ENCODE measurements at places on chromosomes 7 and 10. TPM values are rescaled to one million over a fixed set of nuclear protein-coding genes. Genes with fewer than 3 reads are reported as not detected.
A peak's percentile ranks its signal among the peaks of the same experiment; 100 is the strongest.

DNA sequence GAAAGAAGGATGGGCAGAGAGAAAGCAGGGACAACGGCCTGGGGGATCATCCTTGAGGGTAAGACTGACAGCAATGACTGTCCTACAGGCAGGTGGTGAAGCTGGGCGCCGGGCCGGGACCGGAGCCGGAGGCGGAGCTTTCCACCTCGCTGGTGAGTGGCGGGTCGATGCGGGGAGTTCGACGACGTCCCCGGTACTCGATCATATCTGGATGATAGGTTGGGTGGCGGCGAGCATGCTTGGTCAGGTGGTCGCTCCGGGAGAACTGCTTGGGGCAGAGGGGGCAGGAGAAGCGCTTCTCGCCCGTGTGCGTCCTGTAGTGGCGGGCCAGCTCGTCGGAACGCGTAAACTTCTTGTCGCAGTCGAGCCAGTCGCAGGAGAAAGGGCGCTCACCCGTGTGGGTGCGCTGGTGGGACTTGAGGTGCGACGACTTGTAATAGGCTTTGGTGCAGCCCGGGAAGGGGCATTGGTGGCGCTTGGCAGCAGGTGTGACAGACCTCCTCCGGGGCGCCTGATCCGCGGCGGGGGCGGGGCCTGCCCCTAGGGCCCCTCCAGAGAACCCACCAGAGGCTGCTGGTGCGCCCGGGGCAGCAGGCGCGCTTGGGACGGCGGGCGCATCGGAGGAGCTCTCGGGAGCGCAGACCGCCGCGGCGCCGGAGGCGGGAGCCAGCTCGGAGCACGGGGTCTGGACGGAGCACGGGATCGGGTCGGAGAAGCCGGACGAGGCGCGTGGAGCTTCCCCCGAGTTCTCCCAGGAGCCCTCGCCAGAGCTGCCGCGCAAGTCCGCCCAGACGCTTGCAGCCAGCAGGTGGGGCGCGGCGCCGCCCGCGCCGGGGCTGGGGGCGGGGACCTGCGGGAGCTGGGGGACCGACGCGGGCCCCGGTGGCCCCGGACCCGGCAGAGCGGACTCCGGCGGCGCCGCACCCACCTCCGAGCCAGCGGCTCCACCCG, 752 bp downstream of the KLF14 start:
- H3K4me1 ChIP-seq: no peaks in the 10 kb centered on the region
- peak overlapping the region; percentile 73 for H3K27ac ChIP-seq
- H3K27me3 ChIP-seq: peaks cover 12% of the 10 kb centered on the region

The AMPH gene
- total RNA-seq: 2.1 TPM

GRCh38 chr7:42319631-42320030, 82.6 kb upstream of the GLI3 start:
- H3K36me3 ChIP-seq: no peaks in the 10 kb centered on the region
- H3K27ac ChIP-seq: no peak overlapping the region
- no peak overlapping the region for H3K4me3 ChIP-seq
- H3K27me3 ChIP-seq: no peaks in the 10 kb centered on the region
- H3K4me1 ChIP-seq: no peaks in the 10 kb centered on the region
- DNase-seq: no peak

The CUBN gene
- 0.68 TPM for total RNA-seq

DNA sequence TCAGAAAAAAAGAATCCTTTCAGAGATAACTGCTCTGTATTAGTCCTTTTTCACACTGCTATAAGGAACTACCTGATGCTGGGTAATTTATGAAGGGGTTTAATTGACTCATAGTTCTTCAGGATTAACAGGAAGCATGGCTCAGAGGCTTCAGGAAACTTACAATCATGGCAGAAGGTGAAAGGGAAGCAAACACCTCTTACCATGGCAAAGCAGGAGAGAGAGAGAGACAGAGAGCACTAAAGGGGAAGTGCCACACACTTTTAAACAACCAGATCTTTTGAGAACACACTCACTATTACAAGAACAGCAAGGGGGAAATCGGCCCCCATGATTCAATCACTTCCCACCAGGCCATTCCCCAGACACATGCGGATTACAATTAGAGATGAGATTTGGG, 114.2 kb downstream of the TES start:
- no peak overlapping the region for H3K27ac ChIP-seq
- DNase-seq: no peak
- H3K4me3 ChIP-seq: no peak overlapping the region
- H3K4me1 ChIP-seq: no peaks in the 10 kb centered on the region

The CPN1 gene
- total RNA-seq: not detected

The CSGALNACT2 gene
- total RNA-seq: 17.5 TPM
